ENCODE measurements at places on chromosomes 11 and 22. TPM values are rescaled to one million over a fixed set of nuclear protein-coding genes. Genes with fewer than 3 reads are reported as not detected.

DNA sequence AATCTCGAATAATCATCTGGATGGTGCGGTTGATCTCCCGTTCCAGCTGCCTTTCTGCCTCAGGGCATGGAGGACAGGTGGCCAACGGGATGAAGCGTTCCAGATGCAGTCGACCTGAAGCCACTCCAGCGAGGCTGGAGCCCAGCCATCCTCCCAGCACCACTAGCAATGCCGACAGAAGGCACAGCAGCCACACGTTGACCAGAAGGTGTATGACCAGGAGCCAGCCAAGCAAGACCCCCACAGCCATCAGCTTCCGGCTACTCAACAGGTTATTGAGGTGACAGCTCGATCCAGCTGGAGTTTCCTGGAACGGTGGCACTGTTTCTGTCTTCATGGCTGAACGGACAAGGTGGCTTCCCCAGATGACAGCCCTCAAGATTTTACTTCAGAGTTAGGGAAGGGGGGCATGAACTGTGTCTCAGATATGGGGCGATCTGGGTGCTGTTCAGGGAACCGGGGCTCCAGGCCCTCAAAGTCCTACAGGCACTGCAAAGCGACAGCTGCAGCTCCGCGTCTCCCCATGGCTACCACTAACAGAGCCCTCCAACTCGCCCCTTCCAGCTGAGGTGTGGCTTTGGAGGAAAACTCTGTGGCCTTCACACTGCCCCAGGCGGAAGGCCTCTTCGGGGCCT is 559 bp downstream of the SNX19 start:
- DNase-seq: no peak

DNA sequence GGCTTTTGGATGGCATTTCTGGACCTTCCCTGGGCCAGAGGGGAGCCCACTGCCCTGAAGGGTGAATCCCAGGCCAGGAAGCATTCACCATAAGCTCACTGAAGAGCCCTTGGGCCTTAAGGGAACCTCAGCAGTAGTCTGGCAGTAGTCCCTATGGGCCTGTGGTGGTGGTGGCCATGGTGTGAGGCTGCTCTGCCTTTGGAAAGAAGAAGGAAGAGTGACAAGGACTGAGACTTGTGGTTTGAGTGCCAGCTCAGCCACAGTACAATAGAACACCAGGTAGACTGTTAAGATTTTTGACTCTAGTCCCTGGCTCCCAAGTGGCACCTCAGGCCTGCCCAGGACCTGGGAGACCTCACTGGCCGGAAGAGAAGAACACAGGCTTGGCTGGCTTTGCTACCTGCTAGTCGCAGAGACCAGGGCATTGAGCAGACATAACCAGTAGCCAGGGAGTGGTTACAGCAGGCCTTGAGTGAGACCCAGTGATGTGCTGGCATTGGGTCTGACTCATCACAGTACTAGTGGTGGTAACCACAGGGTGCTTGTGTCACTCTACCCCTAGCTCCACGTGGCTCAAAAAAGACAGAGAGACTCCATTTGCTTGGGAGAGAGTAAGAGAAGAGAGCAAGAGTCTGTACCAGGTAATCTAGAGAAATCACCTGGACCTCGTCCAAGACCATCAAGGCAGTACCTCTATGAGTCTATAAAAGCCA is 259.8 kb upstream of the BLID start:
- no peak for DNase-seq

DNA sequence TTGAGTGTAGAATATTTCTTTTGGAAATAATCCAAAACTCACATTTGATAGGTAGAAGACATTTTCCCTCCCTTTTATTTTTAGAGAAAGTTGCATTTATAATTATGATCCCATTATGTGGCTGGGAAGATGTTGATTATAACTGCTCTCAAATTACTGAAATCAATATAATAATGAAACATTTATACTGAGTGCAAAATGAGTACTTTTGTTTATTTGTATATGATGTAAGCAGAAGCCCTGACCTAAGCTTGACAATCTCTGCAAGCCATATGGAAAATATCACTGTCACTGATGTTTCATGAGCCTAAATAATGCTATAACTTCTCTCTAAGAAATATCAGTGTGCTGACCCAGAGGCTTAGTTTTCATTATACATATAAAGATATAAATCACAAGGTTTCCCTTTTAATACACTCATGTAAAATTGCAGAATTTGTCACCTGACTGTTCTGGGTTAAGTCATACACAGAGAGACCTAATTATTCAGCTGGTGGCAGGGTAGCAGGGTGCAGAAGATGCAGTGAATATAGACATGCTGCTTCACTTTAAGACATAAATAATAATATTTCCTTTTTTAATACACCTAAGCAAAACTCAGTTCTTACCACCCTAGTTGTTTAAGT is 99.2 kb downstream of the BBOX1 start:
- no peak for DNase-seq

GRCh38 chr11:38009932-38010331 is 1411.9 kb upstream of the RAG2 start:
- no peak for DNase-seq

DNA sequence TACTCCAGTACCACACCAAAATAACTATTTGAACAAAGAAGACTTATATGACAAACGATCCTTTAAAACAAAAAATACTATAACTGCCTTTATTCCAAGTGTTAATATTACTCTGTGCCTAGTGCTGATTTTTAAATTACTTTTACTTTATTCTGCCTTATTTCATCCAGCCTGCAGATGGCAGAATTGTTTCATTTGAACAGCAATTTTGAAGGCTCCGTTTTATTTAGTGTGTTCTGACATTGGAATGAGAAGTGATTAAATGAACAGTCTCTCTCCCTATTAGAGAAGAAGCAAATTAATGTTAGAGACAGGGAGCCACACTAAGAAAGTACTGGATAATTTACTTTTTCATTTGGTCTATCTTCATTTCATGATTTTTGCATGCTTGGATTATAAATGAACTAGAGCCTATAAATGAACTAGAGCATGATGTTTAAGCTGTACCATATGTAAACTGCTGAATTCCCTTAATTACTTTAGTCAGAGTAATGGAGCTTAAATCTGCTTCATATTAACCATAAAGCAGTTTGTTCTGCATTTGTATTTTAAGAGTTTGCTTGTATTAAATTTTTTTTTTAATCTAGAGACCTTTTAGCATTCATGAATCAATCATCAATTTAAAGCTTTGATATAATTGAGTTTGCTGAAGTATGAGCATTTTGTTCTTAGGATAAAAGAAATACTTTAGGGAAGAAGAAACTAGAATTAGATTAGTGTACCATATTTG is 9.8 kb downstream of the PDHX start:
- peak; percentile 60 for DNase-seq

GRCh38 chr11:46290598-46291309 is 13.3 kb downstream of the CREB3L1 start:
- no peak for DNase-seq

DNA sequence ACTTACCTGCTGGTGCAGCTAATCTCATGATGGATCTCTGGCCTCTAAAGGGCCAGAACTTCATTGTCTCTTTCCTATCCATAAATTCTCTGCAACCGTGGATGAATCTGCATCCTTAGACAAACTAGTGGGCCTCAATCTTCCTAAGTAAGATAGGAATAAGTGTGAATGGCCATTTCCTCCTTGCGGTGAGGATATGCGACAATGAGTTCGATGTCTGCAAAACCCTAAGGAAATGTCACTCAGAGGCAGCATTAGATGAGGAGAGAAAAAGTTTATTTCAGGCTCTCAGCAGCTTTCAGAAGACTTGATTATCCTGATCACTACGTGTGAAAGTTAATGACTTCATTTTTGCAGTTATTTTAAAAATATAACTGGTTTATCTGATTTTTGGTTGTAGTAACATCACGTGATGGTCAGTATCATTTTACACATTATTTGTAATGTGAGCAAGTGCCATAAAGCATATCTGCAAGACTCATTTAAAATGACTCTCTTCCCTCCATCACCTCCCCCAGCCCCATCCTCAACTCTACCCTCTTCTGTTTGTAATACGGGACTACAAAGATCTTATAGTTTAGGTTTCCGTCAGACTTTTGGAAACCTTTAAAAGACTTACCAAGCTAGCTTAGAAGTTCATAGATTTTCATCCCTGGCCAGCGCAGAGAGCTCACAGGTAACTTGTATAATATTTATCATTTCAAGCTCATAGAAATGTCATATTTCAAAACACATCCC is 10.2 kb downstream of the GRAP2 start:
- DNase-seq: no peak

- DNase-seq: no peak
Measured at GRCh38 chr22:24859587-24859986, 53.6 kb downstream of the SGSM1 start.

GRCh38 chr11:126624506-126624905 is 269.0 kb downstream of the ST3GAL4 start:
- DNase-seq: no peak

TMPRSS6 gene
- total RNA-seq: 3.1 TPM

LRRC74B gene
- total RNA-seq: not detected

DNA sequence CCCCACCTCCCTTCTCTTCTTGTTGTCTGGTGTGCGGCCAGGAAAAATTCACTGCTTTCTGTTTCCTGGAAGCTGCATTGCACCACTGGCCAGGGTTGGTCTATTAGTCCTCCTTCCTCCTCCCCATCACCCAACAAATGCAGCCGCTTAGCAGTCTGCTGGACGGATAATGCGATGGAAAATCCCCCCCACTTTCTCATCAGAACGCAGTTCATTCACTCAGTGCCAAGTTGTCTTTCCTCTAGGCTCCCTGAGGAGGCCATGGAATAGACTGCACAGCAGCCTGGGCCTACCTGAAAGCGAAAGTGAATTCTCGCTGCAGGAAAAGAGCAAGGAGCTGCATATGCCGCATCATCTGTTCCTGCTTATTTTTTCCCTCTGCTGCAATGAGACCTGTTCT is 513.6 kb downstream of the METTL15 start:
- no peak for DNase-seq

GRCh38 chr11:65053827-65054508 is 4.4 kb downstream of the NAALADL1 start:
- DNase-seq: peak; percentile 52

- DNase-seq: no peak
Measured at GRCh38 chr11:10931761-10932670, 74.2 kb upstream of the ZBED5 start.

MRGPRX4 gene
- not detected for total RNA-seq

KRTAP5-10 gene
- not detected for total RNA-seq

AGBL2 gene
- total RNA-seq: 5.9 TPM

CWF19L2 gene
- 38.9 TPM for total RNA-seq

DNA sequence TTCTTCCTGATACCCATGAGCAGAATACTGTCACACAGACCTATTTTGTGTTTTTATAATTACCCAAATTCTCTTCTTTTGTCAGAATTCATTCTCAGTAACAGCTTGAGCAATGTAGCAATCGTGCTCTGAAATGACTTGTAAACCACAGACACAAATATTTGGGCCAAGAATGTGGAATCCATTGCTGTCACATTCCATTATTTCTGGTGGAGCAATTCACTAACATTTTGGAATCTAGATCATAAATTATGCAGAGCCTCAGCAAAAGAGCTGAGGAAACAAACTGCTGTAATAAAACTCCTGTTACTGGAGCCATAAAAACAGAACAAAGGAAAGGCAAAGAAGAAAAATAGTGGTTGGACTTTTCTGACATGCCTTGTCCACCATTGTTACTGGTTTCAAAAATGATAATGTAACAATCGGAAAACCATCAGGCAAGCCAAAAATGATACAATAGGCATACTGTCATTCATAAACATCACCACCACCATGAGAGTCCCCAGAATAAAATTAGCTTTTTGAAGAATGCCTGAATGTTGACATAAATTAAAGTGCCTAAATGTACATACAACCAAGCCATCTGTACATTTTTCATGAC is 223.4 kb upstream of the PITPNB start:
- no peak for DNase-seq

- DNase-seq: no peak
Measured at GRCh38 chr11:125892071-125892470, 4.6 kb downstream of the HYLS1 start.

PARVB gene
- total RNA-seq: 21.7 TPM

DNA sequence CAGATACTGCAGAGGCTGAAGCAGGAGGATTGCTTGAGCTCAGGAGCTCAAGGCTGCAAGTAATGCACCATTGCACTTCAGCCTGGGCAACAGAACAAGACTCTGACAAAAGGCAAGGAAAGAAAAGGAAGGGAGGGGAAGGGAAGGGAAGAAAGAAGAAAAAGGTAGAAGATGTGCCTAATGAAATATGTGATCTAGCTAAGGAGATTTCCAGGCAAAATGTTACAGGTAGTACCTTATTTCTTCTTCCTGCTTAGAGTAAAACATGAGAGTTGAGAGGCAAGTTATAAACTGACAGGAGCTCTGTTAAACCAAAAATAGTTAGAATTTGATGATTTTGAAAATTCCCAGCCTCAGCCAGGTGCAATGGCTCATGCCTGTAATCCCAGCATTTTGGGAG is 4.7 kb upstream of the PELI3 start:
- no peak for DNase-seq

- no peak for DNase-seq
Measured at GRCh38 chr11:119641983-119642745, 86.8 kb downstream of the NECTIN1 start.

KDM4E gene
- total RNA-seq: not detected

DNA sequence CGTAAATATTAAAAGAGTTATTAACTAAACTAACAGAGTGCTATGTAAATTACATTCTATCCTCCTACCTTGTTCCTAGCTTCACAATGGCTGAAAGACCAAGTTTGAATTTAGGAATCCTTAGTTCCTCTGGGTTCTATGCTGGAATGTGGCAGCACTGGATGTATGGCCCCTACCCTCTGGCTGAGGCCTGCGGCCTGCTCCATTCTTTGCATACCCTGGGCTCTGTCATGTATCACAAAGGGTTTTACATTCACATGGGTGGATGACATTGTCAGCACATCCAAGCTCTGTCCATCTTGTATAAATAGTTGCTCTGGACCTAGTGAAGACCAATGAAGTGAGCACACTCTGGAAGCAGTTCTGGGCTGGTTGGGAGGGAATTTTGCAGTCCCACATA is 54.5 kb downstream of the AASDHPPT start:
- no peak for DNase-seq

- DNase-seq: peak; percentile 68
Measured at GRCh38 chr11:789943-790342, at the start of gene CEND1. Gene CEND1 (minus strand): TSS chr11:790090. CDS start chr11:788576, 1,514 bp downstream.

DNA sequence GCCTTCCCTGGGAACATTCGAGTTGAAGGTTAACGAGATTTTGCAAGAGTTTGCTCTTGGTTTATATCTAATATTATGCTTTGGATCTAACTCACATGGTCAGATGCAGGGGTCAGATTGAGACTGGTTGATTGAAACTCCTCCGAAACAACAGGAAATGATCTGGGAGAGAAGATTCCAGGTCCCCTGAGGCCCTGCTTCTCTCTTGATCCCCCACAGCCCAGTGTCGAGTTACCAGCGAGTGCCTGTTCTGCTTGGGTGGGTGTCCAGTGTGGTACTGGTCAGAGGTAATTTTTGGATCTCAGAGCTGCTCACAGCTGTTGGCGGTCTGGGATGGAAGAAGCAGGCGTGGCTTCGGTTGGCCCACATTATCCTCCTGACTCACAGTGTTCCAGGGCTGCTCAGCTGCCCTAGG is 9.2 kb downstream of the FBLN1 start:
- no peak for DNase-seq

DNA sequence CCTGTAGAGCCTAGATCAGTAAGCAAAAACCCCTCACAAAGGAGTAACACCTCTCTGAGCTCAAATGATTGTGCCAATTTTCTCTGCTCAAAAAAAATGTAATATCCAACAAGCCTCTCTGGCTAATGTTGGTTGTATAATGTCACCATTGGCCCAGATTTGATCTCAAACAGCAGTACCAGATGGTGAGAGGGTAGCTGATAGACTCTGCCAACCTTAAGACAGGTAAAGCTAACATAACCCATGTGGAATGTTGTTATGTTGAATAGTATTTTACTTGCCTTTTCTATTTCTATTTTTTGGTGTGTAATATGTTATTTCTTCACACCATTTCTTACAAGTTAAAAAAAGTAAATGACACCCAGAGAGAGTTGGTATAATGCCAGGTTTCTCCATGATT is 166.7 kb upstream of the GUCY1A2 start:
- DNase-seq: no peak

All from naive thymus-derived CD4-positive, alpha-beta T cell (primary cell).